ENCODE measurements at places on chromosomes 6 and 20. TPM values are rescaled to one million over a fixed set of nuclear protein-coding genes. Genes with fewer than 3 reads are reported as not detected.

Gene MCM8
- 4.6 TPM for total RNA-seq

Gene IRAK1BP1
- 14.2 TPM for total RNA-seq

Gene CCN2
- total RNA-seq = 2.5 TPM

Gene TBXT
- total RNA-seq = not detected

Gene HLA-DQA1
- total RNA-seq = not detected

Gene OPRL1
- 3.6 TPM for total RNA-seq

Gene SLC52A3
- total RNA-seq = not detected

Gene GMPR
- 11.4 TPM for total RNA-seq

Gene ZSCAN23
- 4.9 TPM for total RNA-seq

Gene TASP1
- 14.3 TPM for total RNA-seq

Gene SCRT2
- 0.48 TPM for total RNA-seq

Gene RIN2
- total RNA-seq = 10.4 TPM

All from motor neuron (in vitro differentiated cells).